NCI-H226 (cell line): ENCODE measurements at places on chromosomes 6 and 20.

DNA sequence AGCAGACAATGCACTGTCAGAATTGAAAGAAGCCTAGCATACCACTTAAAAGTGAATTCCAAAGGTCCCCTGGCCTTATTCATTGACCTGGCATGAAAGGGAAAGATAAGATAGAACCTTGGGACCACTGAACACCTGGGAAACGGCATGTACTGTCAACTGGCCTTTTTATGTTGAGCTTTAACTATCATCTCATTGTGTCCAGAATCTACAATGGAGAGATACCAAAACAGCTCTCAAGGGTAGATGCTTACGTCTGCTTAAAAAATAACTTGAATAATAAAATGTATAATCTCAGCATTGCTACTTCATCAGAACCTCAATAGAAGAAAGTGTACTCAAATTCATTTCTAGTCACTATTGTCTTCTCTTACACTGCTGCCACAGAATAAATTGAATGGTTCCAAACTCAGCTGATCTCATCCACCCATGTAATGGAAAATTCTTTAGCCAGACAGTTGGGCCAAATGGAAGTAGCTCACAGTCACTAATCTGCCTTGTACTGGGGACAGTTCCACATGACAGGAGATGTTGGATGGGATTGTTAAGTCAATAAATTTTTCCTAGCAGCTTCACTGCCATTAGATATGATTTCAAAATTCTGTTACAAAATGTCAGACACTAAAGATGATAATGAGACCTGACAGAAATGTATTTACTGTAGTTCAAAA lies 93.8 kb downstream of the MLIP start:
- DNase-seq = no peak

GRCh38 chr20:14383335-14383734 lies 45.9 kb upstream of the FLRT3 start:
- no peak for DNase-seq

- DNase-seq = no peak
These were observed 1.2 kb downstream of the PANK2 start for GRCh38 chr20:3890398-3890751.

- no peak for DNase-seq
These were observed 59.7 kb upstream of the TMEM181 start for GRCh38 chr6:158500016-158500735.

DNA sequence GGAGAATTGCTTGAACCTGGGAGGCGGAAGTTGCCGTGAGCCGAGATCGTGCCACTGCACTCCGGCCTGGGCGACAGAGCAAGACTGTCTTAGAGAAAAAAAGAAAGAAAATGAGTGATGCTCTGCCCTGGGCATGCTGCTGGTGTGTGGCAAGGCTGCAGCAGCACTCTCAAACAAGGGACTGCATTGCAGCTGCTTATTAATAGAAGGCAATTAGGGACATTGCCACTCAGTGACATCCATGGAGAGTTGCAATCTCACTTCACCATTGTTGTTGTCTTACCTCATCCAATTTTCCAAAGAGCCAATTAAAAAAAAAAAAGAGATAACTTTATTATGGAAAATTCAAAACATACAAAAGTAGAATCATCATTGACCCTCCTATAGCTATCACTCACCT lies 131.1 kb downstream of the LRRC1 start:
- DNase-seq = no peak

DNA sequence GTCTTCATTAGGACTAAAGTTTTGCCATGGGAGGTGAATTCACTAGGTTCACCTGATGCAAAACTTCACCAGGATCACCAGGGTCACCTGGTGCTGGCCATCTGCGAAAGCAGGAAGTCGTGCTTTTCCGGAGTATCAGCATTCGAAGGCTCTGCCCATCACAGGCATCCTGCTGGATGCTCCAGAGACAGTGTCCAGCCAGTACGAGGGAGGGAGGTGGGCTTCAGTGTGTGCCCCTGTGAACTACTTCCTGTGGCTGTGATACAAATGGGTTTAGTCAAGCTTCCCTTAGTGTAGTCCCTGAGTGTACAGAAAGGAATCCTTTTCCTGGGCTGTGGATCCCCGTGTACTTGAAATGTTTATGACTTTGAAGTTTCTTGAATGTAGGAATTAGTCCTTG lies 3.4 kb upstream of the RPS6KA2 start:
- DNase-seq = no peak

- DNase-seq = peak; percentile 23
These were observed 15.5 kb downstream of the NOL4L start for GRCh38 chr20:32569380-32570305.

GRCh38 chr20:58039274-58040092 lies 189.0 kb downstream of the ANKRD60 start:
- no peak for DNase-seq

DNA sequence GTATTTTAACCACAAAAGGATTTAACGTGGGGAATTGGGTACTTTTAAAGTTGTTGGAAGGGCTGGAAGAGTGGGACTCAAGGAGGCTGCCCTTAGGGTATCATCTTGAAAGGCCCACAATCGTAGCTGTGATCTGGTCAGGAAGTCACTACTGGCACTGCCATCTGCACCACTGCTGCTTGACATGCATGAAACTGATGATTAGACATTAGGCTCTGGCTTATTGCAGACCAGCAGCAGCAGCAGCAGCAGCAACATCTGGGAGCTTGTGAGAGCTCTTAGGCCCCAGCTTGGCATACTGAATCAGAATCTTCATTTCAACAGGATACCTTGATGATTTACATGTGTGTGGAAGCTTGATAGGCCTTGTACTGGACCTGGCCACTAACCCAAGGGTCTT lies 68.6 kb downstream of the PHF20 start:
- no peak for DNase-seq

DNA sequence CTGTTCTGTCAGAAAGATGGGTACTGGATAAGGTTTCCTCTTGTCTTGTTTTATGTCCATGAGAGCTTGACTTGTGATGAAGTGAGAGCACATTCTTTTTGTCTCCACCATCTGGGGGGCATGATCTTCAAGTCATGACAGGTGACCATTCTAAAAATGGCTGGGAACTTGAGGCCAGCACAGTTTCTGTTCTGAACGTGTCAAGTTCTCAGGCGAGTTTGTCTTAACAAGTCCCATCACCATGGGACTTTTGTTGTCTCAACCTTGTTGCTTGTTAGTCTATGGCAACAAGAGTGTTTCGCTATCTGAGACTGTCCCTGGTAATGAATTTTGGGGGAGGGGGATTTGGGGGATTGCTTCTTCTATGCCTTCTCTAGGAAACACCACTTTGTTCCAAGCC lies 25.6 kb upstream of the ENPP4 start:
- no peak for DNase-seq

DNA sequence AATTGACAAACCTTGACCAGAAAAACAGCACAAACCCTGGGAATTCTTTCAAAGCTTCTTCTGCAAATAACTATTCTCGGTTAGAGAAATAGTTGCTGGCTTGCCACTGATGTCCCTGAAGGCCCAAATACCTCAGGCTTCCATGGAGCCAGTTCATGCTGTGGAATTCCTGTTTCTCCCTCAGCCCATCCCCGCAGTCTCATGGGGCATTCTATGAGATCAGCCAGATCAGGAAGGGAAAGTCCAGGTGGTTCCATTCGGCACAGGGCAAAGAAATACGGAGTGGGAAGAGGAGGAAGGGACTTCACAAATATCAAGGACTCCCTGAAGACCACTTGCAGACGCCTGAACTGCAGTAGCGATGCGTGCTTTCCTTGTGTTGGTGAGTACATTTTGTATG lies 63.3 kb downstream of the MYLK4 start:
- DNase-seq = no peak

DNA sequence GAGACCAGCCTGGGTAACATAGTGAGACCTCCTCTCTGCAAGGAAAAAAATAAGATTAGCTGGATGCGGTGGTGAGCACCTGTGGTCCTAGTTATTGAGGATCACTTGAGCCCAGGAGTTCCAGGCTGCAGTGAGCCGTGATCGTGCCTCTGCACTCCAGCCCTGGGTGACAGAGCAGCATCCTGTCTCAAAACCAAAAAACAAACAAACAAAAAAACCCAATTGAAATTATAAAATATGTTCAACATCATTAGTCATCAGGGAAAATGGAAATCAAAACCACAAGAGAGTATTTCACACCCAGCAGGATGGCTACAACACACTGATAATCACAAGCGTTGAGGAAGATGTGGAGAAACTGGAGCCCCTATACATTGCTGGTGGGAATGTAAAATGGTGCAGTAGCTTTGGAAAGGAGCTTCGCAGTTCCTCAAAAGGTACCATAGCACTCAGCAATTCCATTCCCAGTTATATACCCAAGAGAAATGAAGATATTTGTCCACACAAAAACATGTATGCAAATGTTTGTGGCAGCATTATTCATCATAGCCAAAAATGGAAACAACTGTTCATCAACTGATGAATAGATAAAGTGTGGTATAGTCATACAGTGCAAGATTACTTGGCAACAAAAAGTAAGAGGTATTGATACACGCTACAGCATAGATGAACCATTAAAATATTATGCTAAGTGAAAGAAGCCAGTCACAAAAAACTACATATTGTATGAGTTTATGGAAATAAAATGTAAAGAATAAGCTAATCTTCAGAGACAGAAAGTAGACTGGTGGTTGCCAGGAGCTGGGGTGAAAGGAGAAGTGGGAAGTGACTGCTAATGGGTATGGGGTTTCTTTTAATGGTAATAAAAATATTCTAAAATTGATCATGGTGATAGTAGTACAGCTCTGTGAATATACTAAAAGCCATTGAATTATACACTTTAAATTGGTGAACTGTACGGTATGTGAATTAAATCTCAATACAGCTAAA lies 38.7 kb upstream of the RIPOR2 start:
- DNase-seq = no peak

DNA sequence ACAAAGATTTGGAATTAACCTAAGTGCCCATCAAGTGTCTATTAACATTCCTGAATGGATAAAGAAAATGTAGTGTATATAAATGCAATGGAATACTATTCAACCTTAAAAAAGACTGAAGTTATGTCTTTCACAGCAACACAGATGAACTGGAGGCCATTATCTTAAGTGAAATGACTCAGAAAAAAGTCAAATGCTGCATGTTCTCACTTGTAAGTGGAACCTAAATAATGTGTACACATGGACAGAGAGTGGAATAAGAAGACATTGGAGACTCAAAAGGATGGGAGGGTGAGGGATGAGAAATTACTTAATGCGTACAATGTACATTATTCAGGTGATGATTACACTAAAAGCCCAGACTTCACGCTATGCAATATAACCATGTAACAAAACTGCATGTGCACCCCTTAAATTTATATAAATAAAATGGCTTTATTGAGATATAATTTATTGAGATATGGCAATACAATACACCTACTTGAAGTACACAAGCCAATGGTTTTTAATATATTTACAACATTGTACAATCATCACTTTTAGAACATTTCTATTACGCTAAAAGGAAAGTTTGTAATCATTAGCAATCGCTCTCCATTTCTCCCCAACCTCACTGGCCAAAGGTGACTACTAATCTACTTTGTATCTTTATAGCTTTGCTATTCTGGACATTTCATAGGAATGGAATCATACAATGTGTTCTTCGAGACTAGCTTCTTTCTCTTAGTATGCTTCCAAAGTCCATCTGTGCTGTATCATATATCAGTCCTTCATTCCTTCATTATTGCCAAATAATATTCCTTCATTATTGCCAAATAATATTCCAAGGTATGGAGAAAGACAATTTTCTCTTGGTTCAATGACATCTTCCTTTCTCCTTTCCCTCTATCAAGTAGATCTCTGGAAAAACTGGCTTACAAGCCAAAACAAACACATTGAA lies 5.8 kb downstream of the STX7 start:
- DNase-seq = no peak

GRCh38 chr20:49318091-49318429 lies 40.2 kb upstream of the ZNFX1 start:
- DNase-seq = no peak

DNA sequence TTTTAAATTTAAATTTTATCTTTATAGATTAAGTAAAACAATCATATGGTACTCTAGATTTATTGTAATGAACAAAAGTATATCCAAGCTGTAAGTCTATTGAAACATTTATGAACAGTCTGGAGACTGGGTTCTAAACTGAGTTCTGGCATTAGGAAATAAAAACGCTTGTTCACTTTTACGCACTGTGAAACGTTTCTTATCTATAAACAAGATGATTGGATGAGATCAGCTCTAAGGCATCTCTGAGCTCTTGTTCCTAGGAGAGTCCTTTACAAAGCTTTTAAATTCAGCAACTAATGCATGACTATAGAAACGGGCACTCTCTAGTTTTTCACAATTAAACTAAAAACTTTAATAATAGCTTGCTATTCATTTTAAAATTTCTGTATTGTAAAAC lies 6.8 kb downstream of the HUS1B start:
- no peak for DNase-seq

DNA sequence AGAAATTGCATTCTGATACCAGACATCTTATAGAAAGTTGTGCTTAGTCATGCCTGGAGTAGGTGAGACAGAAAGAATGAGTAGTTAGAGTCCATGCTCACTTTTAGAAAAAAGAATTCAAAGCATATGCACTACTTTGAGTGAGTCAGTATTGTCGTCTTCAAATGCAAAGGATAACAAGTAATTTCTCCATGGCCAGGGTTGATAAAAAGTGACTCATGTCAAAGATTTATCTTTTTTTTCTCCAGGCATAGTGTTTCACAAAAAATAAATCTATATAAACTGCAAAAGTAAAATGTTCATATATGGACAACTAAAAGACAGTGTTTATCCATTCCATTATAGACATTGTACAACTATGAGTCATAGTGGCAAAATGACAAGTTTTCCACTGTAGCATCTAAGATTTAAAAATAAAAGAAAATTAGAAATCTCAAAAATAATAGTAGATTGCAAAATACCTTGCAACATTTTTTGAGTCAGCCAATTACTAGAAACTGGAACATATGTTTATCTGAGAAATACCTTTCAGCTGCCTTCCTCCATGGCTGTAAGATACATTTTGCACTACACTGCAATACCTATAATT lies 329.6 kb downstream of the GRIK2 start:
- DNase-seq = peak; percentile 85

GRCh38 chr6:110741517-110741916 lies 73.8 kb downstream of the CDK19 start:
- DNase-seq = no peak

- peak; percentile 43 for DNase-seq
These were observed 110.9 kb downstream of the ADGRG6 start for GRCh38 chr6:142412658-142413057.

- DNase-seq = no peak
These were observed 154.1 kb downstream of the TMEM242 start for GRCh38 chr6:157169226-157169625.

- no peak for DNase-seq
These were observed 70.6 kb upstream of the GGTLC1 start for GRCh38 chr20:24059174-24059573.

DNA sequence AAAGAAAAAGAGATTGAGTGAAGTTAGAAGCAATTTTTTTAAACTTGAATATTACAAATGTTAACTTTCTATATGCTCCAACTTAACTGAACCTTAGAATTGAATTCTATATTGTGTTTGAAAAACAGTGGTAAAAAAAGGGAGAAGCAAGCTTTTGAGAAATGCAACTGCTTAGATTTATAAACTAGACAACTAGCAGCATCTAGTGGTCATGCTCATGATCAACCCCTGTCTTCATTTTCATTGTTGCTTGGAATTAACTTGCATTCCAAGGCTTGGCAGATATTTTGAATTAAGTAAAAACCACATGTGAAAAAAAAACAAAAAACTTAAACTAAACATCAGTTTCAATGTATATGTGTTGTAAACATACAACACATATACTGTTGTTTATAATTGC lies 113.1 kb downstream of the C6orf58 start:
- no peak for DNase-seq
